ENCODE measurements at places on chromosomes 13 and 19.

GRCh38 chr19:1250437-1251260 lies 2.3 kb downstream of the MIDN start:
- peak; percentile 71 for DNase-seq

- DNase-seq: no peak
Observed at GRCh38 chr19:57620673-57621348, 6.8 kb downstream of the ZNF134 start.

DNA sequence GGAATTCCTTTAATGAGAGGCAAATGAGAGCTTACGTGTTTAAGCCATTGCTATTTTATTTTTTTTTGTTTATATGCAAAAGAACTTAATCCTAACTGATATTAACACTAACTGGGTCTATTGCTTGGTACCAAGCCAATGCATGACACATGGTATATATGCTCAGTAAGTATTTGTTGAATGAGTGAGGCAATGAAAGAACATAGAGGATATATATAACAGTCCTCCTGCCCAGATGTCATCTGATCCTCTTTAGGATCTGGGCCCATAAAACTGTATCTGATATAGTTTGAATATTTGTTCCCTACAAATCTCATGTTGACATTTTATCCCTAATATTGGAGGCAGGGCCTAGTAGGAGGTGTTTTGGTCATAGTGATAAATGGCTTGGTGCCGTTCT lies 13.0 kb upstream of the ALOX5AP start:
- DNase-seq: no peak

DNA sequence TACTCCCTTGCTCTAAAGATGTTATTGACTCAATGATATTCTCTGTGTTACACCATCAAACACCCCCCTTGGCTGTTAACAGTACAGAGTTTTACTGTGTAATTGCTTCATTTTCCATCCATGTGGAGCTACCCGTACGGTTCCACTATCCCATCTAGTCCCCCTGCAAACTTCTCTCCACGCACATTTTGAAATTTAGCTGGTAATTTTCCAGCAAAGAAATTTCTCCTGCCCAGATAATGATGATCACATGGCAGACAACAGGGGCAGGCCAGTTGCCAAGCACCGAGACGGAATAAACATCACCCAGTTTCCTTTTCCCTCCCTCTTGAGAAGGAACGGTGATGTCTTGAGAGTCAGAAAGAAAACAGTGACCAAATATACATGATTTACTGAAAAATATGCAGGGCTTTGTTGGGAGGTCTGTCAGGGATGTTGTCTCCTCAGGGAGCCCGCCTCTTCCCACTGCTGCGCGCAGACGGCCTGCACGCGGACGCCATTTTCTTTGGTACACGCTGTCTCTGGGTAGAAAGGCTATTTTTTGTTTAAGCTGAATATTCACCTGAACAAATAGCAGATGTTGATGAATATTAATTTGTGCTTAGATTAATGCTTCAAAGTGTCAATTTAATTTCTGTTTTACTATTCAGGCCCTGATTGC lies 109.9 kb downstream of the OLFM4 start:
- DNase-seq: no peak

- DNase-seq: no peak
Observed at GRCh38 chr19:13289295-13289694, 139.1 kb downstream of the IER2 start.

GRCh38 chr13:23567906-23568460 lies 2.2 kb upstream of the TNFRSF19 start:
- DNase-seq: no peak

GRCh38 chr13:43232144-43232872 lies 208.9 kb downstream of the DNAJC15 start:
- DNase-seq: no peak

DNA sequence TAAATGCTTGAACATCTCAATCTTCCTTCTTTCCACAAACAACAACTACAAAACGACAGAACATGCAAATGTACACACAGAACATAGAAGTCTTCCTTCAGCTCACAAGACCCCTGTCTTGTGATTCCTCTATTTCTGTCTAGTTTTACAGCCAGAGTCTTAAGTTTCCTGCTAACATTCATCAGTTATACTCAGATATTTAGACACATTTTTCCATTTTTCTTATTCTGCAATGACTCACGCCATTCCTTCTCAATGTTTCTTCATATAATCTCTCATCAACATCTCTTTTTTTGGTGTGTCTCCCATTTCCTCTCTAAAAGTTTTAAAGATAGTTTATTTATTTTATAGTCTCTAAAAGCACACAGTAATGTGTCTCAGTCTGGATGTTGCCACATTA lies 1872.9 kb upstream of the PCDH20 start:
- no peak for DNase-seq

GRCh38 chr19:19591133-19591825 lies 27.2 kb downstream of the PBX4 start:
- peak; percentile 84 for DNase-seq

- DNase-seq: no peak
Observed at GRCh38 chr13:96898212-96898611, 96.1 kb downstream of the OXGR1 start.

GRCh38 chr13:21077788-21078353 lies 16.5 kb upstream of the LATS2 start:
- DNase-seq: no peak

DNA sequence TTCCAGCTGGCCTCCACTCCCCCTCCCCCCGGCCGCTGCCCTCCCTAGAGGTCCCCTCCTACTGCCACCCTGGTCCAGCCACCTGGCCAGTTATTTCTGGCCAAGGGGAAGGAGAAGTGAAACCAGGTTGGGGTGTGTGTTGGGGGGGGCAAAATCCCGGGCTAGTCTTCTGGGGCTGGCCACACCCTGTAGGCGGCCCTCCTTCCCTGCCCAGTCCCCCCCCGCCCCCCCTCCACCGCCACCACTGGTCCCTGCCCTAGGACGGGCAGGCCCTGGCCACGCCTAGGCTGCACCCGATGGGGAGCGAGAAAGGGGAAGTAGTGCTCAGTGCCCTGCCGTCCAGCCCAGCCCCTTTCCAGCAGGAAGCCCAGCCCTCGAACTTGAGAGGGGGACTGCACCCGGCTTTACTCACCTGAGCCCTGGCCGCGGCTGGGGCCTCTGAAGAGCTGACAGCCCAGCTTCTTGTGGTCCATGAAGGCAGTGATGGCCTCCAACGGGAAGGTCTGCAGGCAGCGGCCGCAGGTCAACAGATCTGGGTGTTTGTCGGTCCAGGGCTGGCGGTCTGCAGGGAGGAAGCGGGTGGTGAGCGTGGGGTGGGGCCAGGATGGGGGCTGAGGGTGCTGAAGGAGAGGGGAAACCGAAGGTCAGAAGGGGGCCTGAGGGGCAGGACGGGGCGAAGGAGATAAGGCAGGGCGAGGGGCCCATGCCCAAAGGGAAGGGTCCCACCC lies 813 bp downstream of the ZNF296 start:
- DNase-seq: peak; percentile 62

GRCh38 chr13:48819899-48820298 lies 155.8 kb upstream of the FNDC3A start:
- DNase-seq: no peak

GRCh38 chr13:110499621-110500281 lies 61.8 kb downstream of the RAB20 start:
- no peak for DNase-seq

DNA sequence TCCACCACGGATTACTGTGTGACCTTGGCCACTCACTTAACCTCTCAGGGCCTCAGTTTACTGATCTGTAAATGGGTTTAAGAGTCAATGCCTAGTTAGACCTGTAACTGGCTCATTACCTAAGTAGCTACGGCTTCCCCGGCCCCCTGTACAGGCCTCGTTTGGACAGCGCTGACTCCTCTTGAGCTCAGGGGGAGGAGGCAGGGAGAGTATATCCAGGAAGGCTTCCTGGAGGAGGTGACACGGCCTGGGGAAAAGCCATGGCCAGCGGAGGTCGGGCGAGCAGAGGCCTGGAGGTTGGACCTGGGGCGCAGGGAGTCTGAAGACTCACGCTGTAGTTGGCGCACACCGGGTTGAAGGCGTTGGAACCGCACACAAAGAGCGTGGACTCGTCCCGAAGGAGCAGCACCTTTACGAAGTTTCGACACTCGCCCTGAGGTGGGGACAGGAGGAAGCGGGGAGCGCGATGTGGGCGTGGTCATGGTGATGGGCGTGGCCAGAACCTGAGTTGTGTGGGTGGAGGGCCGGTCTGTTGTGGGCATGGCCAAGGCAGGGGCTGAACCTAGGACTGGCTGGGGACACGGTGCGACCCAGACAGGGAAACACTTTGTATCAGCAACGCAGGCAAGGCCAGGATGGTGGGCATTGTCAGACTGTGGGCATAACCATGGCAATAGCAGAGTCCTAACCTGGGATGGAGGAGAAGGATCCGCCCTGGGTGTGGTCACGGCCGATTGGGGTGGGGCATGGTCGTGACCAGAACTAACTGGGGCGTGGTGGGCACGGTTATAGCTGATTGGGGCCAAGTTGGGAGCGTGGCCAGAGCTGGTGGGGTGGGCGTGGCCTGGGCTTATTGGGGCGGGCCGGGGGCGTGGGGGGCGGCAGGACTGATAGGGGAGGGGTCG lies 3.6 kb downstream of the SEMA6B start:
- DNase-seq: no peak

- peak; percentile 42 for DNase-seq
Observed at GRCh38 chr19:32224371-32225244, 120.8 kb upstream of the ZNF507 start.

DNA sequence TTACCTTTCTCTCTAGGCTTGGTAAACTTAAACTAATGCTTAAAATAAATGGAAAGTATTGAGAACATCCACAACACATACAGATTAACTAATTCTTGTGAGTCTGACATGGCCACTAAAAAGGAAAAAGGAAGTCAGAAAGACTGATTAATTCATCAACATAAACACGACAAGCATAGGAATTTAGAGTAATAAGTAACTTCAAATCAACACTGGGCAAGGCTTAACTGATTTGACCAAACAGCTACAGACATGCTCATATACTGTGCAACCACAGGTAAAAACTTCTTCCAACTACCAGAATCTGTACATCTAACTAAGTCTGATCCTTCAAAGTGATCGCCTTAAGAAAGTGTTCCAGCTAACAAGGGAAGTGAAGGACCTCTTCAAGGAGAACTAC lies 20.5 kb downstream of the UGGT2 start:
- no peak for DNase-seq

DNA sequence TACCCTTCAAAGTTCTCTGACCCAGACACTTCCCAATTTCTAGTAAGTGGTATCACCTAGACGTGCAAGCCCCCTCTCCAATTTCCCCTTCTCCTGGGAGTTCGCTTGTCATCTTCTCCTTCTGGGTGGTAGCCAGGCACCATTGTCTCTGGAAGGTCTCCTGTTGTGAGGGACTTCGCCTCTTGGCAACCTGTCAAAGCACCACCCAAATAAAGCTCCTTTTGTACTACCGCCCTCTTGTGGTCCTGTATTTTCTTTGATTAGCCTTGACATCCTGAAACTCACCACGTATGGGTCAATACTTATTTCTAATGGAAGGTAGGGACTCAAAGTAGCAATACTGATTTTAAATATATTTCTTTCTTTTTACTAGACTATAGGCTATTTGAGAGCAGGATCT lies 8.2 kb downstream of the GPC5 start:
- DNase-seq: peak; percentile 54

- DNase-seq: no peak
Observed at GRCh38 chr19:5894704-5895349, 8.8 kb downstream of the NDUFA11 start.

- no peak for DNase-seq
Observed at GRCh38 chr19:30492586-30493270, 120.5 kb downstream of the ZNF536 start.

DNA sequence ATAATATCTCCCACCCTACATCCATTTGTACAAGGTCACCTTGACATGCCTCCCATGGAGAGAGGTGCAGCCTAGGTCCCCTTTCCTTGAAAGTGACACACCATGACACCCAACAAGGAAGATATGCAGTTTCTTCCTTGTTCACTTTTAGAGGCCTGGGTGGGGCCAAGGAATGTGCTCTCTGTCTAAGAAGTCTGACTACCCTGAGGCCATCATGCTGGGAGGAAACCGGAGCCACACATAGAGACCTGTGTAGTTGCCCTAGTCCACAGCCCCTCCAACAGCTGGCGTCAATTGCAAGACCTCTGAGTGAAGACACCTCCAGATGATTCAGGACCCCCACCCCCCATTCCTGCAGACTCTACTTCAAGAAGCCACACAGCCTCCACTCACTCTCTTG lies 11.0 kb downstream of the SYDE1 start:
- no peak for DNase-seq

DNA sequence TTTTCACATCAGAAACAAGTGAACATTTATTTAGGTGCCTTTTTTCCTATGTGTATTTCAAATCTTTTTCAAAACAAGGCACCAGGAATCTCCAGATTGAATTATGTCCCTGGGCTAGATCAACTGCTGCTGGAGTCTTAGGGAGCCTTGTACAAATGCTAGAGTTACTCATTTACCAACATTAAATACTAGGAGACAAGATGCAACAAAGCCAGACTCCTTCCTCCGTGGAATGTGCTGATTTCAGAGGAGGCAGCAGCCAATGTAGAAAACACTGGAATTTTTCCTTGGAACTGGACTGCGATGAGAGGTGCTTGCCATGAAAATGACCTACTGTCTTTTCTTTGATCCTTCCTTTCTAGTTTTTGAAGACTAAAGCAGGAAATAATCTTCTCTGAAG lies 1514.7 kb upstream of the MIR17HG start:
- no peak for DNase-seq

GRCh38 chr19:28737021-28737895 lies 475.7 kb downstream of the UQCRFS1 start:
- DNase-seq: peak; percentile 35

- DNase-seq: no peak
Observed at GRCh38 chr19:58395979-58396627, 647 bp downstream of the RNF225 start.

- no peak for DNase-seq
Observed at GRCh38 chr19:8699908-8700307, 1.3 kb upstream of the ACTL9 start.

DNA sequence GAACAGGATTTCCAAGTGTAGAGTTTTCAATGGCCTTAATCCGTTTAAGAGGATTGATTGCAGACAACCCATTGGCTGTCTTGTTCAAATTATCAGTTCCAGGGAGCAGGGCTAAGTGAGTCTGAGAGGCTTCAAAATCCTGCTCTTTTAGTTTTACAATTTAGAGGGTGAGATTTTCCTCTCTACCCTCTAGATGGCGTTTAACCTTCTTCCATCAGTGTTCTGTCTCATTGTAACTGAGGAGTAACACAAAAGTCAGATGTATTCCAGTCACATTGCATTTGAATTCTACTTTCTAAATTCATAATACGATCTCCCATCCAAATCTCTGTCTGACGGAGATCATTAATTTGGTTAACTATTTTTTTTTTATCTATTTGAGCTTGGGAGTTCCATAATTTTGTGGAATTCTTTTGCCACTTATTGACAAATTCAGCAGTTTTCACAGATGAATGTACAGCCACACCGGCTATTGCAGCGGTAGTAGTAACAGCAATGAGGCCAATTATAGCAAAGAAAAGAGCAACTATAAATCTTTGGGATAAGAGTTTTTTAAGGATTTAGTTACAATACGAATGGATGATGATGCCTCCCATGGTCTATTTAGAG lies 7.8 kb upstream of the C19orf84 start:
- DNase-seq: peak; percentile 45

Measured in CD4-positive, alpha-beta T cell treated with Interleukin-21 for 1 hour (primary cell).